ENCODE measurements at places on chromosomes 3 and 15.

- DNase-seq = no peak
Measured at GRCh38 chr3:66633402-66634381, 132.9 kb upstream of the LRIG1 start.

- DNase-seq = no peak
Measured at GRCh38 chr15:45710657-45711056, 75.8 kb downstream of the SQOR start.

DNA sequence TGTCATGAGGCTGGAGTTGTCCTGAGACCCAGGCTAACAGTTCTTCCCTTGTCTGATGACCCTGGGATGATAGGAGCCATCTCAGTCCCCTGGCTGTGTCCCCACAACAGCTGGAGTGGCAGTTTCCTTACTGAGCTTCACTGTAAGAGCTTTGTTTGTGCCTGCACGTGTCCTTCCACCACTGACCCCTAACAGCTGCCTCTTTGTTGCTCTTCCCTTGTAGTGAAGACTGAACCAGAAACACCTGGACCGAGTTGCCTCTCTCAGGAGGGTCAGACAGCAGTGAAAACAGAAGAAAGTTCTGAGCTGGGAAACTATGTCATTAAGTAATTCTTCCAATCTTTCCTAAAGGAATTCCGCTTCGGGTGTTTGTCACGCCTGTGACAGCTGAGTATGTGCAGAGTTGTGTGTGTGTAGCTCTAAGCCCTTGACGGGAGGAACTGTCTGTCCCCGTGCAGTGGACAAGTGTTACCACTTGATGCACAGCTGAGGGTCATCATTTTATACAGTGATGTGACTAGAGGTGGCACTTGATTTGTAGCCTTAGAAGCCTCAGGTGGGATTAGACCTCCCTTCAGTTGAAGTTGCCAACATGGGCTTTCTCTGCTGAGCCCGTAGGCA is 25.0 kb downstream of the MAP6D1 start:
- no peak for DNase-seq

GRCh38 chr15:81296673-81297072 is 27.3 kb downstream of the STARD5 start:
- no peak for DNase-seq

DNA sequence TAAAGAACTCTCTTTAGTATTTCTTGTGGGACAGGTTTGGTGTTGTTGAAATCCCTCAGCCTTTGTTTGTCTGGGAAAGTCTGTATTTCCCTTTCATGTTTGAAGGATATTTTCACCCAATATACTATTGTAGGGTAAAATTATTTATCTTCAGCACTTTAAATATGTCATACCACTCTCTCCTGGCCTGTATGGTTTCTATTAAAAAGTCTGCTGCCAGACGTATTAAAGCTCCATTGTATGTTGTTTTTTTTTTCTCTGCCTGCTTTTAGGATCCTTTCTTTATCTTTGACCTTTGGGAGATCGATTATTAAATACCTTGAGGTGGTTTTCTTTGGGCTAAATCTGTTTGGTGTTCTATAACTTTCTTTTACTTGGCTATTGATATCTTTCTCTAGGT is 119.0 kb upstream of the TBC1D5 start:
- no peak for DNase-seq

DNA sequence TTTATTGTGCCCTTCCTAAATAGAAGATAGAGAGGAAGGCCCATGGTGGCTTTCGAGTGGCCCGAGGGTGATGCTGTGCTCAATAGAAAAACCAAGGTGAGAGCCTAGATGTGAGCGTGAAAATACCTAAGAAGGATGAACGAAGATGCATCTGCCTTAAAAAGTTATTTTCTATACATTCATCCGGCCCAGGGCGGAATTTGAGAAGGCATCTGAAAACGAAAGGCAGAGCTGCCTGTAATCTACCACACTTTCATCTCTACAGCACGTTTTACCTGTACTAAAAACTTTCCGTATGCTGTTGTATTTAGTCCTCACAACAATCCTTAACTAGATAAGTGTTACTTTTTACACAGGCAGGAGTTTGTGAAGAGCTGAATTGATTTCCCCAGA is 1.4 kb downstream of the DUT start:
- DNase-seq = no peak

DNA sequence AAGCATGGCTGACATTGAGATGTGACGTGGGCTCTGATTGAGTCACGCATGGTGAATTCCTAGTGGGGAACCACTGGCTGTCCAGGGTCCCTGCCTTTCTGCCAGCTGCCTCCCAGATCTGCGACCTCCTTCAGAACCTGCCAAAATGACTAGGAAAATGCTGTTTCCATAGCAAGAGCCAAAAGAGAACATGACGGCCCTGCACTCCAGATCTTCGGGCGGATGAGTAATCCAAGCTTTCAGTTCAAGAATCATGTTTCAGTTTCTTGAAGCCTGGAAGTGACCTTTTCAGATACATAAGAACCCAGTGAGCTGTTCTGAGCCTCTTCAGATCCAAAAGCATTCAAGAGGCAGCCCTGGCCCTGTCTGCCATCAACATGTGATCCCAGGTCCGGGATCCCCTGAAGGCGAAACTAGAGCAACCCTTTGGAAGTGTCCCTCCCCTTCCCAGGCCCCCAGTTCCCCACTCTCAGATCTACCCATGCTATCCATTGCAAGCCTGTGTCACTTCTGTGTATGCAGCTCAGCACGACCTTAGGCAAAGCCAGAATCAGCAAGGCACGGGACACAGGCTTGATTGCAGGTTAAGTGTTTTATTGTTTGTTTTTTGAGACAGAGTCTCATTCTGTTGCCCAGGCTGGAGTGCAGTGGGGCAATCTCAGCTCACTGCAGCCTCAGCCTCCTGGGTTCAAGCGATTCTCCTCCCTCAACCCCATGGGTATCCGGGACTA is 19.7 kb downstream of the ANKRD63 start:
- DNase-seq = no peak

- no peak for DNase-seq
Measured at GRCh38 chr3:61612211-61613194, 51.1 kb downstream of the PTPRG start.

GRCh38 chr3:99250272-99250671 is 348.8 kb upstream of the DCBLD2 start:
- peak; percentile 42 for DNase-seq

DNA sequence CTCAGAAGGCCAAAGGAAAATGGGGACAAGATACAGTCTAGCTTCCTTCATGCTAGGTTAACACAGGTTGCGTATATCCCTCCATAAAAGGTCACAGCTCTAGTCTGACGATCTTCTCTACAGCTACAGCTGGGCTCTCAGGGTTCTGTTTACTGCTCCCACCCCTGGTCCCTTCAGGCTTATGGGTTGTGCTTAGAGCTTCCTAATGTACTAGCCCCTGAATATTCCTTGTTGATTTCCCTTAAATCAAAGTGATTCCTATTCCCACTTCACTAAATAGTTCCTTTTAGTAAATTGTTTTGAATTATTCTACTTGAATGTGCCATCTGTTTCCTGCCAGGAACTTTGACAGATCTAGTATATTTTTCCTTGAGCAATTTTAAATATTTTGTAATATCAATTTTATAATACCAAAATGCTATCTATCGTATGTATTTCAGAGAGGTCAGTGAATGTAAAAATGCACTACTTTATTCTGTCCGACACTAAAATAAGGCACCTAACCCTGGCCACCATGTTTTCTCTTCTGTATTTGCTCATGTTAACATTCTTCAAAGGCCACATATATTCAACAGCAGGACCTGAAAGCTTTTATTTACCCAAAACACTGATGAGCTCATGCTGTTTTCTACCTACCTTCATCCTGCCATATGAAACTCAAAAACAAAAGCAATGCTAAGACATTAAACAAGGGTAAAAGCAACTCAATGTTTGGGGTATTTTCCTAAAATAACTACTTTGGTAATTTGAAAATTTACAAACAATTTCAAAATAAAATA is 92.8 kb upstream of the TGFBR2 start:
- DNase-seq = no peak

GRCh38 chr3:197487911-197488391 is 67.8 kb downstream of the BDH1 start:
- peak; percentile 93 for DNase-seq

DNA sequence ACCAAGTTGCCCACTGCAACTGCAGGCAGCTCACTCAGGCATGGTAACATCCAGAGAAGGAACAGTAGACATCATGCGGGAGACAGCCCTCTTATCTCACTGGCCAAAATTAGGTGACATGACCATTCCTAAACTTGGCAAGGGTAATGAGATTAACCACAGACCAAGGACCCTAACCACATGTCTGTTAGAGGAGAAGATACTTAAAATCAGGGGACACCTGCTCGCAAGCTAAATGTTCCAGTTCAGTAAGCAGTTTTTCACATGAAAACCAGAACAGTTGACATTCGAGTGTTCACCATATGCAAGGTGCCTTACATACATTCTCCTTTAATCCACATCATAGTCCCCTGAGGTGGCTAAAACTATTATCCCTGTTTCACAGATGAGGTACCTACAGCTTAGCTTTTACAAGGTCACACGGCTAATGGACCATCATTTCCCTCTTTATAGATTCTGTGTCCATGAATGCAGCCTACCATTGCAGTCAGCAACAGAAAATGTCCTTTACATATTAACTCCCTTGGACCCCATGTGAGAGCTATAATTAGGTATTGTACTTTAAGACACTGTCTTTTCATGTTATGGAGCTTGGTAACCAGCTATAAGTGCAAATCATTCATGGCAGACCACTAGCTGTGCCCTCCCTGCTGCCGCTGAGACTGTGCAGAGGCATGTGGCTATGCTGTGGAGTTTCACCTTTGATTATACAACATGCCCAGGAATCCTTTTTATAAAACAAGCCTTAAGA is 154.1 kb downstream of the LIPC start:
- no peak for DNase-seq

DNA sequence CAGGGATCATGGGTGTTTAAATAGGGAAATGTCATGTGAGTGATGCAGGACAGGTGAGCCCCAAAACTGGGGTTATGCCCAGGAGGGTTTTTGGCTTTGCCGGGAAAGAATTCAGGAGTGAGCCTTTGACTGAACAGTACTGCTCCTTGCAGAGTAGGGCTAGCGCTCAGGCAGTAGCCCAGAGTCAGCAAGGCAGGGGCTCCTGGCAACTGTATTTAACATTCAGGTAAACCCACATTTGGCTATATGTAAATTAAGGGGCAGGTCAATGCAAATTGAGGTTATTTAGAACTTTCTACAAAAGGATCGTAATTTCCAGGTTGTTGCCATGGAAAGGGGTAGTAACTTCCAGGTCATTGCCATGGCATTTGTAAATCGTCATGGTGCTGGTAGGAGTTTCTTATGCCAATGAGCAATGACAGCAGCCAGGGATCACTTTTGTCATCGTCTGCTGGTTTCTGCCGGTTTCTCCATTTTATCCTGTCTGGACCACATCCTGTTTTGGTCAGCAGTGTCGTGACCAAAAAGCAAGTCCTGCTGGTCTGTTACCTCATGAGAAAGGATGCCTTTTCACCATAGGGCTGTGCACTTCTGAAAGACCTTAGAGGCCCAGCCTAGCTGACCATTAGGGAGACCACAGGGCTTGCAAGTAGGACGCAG is 24.3 kb downstream of the MTHFS start:
- peak; percentile 68 for DNase-seq

DNA sequence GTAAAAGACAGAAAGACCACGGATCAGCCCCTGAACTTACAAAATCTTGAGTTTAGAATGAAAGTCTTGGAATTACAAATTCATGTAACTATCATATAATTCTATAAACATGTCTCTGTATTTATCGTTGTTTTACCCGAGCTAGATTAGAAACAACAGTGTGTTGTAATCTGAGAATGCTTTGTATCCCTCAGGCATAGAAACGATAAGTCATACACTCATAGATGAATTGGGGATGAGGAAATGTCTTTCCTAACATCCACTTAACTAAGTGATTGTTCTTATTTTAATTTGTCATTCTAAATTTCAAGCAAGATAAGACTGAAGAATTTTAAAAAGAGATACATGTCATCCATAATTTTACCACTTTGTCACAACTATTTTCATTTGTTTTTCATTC is 165.3 kb downstream of the RYR3 start:
- no peak for DNase-seq

- DNase-seq = no peak
Measured at GRCh38 chr3:47855461-47856383, 52.8 kb downstream of the DHX30 start.

DNA sequence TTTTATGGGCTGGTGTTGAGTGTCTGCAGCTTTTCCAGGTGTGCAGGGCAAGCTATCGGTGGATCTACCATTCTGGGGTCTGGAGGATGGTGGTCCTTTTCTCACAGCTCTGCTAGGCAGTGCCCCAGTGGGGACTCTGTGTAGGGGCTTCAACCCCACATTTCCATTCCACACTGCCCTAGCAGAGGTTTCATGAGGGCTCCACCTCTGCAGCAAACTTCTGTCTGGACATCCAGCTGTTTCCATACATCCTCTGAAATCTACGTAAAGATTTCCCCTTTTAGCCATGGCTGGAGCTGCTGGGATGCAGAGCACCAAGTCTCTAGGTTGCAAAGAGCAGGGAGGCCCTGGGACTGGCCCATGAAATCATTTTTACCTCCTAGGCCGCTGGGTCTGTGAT is 11.6 kb downstream of the RFX7 start:
- no peak for DNase-seq

- DNase-seq = no peak
Measured at GRCh38 chr3:138042043-138042442, 32.1 kb downstream of the CLDN18 start.

DNA sequence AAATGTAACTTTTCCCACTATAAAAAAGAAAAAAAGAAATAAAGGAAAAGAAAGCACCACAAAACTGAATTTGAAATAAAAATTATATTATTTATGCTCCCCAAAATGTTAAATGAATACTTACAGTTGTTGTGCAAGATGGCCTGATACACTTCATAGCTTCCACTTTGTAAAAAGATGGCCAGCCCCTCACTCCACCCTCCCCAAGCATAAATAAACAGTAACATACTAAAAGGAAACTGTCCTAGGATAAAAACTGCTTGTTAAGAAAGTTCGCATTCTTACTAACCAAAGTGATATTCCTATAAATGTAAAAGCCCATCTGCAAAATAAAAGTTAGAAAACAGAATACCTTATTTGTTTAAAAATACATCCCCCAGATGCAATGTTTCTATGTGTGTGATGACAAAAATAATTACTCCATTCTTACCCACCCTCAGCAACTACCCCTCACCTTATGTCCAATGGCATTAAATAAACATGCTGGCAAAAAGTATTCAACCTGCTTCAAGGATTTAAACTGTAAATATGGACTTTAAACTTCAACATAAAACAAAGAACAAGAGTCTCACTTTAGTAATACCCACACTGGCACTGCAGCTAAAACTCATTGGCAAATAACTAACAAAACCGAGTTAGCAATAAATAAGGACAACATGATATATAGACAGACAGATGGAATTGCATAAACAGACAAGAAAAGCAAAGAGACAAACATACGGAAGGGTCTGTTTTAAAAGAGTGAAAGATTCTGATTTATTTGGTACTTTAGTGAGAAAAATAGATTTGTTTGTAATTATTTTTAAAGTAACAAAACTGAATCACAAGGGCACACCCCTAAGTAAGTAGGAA is 47.7 kb downstream of the ZBTB20 start:
- no peak for DNase-seq

- no peak for DNase-seq
Measured at GRCh38 chr15:80234883-80235282, 17.1 kb downstream of the CTXND1 start.
